ENCODE measurements at places on chromosomes 12 and 14.

DNA sequence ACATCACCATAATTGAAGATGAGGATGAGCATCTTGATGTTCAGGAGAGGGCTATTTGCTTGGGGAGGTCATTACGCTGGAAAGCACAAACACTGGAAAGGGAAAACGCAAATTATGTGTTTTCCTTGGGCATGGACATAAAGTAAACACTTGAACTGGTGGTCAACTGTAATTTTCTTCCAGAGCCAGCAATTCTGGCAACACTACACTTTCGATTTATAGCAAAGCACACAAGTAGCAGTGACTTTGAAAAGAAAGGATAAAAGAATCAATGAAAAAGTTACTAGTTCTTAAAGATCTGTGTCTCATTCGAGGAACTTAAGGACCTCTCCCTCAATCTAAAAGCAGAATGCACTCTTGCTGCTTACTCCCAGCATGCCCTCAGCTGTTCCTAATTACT is 2.2 kb downstream of the CLEC14A start:
- DNase-seq, result no peak

DNA sequence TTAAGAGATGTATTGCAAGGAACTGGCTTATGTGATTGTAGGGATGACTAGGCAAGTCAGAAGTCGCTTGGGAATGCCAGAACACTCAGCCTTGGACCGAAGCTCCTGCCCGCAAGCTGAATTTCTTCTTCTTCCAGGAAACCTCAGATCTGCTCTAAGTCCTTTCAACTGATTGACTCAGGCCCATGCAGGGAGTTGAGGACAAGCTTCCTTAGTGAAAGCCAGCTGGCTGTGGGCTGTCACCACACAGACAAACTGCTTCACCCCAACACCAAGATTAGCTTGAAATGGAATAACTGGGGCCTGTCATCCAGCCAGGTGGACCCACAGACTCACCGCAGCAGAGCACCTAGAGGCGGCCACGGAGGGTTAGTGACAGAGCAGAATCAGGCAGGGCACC is 24.7 kb downstream of the BDKRB2 start:
- no peak for DNase-seq

DNA sequence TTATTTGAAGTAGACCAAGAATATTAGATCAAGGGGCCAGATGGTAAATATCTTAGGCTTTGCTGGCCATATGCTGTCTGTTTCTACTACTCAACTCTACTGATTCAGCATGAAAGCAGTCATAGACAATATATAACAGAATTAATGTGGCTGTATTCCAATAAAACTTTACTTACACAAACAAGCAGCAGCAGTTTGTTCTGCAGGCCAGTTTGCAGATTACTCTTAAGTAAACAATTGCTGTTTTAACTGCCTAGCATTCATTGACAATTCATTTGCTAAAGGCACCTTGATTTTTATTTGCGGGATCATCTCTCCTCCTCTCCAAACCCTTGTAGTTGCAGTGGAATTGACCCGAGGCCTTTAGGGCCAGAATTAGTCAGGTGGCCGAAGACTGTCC is 94.1 kb upstream of the GARIN6 start:
- DNase-seq, result no peak

- DNase-seq, result no peak
Measured at GRCh38 chr12:51339750-51340149, 6.7 kb downstream of the CELA1 start.

DNA sequence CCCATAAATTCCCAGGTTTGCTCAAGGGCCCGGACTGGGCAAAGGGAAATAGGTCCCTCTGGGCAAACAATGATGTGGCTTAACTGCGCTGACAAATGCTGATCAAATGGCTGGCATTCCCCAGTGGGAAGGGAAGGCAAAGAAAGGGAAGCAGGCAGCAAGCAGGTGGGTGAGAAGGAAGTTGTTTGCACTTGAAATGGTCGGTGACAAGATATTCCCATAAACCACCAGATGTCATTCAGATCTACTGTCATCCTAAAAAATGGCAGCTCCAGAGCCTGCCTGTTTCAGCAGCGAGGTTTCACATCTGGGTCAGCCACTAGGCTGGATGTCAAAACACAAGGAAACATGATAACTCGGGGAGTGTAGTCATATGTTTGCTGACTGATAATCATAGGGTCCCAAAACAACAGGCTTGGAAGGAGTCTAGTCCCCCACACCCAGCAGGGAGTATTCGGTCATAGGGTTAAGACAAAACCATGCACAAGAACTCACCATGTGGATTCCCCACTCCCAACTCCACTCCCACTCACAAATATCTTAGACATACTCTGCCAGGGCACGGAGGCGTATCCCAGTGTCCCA is 37.9 kb upstream of the MDM1 start:
- DNase-seq, result no peak

DNA sequence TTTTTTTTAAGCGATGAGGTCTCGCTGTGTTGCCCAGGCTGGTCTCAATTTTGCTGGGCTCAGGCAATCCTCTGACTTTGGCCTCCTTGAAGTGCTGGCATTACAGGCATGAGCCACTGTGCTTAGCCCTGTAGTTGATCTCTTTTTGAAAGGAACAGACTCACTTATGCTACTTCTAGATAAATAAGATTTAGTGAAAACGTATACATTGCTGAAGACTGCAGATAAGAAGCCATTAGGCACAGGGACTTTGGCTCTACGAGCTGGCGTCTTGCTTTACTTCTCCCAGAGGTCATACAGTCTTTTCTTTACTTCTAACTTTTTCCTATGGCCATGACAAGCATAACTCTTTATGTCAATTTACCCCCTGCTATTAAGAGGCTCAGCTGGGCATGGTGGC is 9.4 kb downstream of the PTGR2 start:
- no peak for DNase-seq

All from anterior cingulate cortex (tissue), 58 donors.